ENCODE measurements at places on chromosomes 1 and 21.

DNA sequence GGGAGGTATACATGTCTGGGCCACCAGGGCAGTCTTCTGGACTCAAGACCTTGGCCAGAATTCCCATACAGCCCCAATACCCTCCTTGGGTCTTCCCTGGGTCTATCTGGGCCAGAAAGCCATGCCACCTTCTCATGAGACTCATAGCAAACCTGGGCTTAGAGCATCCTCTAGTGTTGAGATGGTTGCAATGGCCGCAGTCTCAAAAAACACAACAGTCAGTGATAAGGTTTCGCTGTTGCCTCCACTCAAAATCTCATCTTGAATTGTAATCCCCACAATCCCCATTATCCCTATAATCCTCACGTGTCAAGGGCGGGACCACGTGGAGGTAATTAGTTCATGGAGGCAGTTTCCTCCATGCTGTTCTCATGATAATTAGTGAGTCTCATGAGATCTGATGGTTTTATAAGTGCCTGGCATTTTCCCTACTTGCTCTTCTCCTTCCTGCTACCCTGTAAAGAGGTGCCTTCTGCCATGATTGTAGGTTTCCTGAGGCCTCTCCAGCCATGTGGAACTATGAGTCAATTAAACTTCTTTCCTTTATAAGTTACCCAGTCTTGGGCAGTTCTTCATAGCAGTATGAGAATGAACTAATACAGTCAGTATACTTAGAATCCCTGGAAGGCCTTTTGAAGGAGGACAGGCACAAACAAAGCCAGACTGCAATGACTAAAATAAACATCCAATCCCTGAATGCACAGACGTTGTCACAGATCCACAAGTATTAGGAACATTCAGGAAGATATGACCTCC lies 77.0 kb downstream of the CTH start:
- DNase-seq: no peak

DNA sequence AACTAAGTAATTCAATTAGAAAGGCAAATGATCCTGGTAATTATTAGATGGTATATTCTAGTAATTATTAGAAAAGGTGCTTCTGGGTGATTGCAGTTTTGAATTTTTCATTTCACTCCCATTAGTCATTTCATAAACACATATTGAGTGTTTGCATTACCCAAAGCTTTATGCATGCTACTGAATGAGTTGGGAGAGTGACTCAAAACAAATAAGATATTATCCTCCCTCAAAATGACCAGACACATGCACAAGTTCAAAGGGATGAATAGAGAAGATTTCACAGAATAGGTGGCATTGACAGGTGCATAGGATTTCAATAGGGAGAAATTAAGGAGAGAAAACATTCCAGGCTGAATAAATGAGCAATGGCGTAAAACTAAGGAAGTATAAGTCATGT lies 84.7 kb downstream of the PHTF1 start:
- DNase-seq: no peak

GRCh38 chr1:18137759-18138345 lies 30.3 kb downstream of the IGSF21 start:
- DNase-seq: no peak

- peak; percentile 29 for DNase-seq
Measured at GRCh38 chr1:40036574-40036973, 4.0 kb upstream of the CAP1 start.

- no peak for DNase-seq
Measured at GRCh38 chr1:54132495-54132894, 20.3 kb downstream of the CDCP2 start.

GRCh38 chr1:192929597-192929996 lies 120.8 kb downstream of the RGS2 start:
- DNase-seq: no peak
